Stimulated activated CD4-positive, alpha-beta T cell treated with anti-CD3 and anti-CD28 coated beads, TNF-alpha, amount 100 ng/mL, for 1 hour (primary cell): ENCODE measurements at places on chromosomes 11 and 22.

GRCh38 chr22:39946126-39946502 lies 14.1 kb upstream of the TMA7B start:
- DNase-seq: no peak

DNA sequence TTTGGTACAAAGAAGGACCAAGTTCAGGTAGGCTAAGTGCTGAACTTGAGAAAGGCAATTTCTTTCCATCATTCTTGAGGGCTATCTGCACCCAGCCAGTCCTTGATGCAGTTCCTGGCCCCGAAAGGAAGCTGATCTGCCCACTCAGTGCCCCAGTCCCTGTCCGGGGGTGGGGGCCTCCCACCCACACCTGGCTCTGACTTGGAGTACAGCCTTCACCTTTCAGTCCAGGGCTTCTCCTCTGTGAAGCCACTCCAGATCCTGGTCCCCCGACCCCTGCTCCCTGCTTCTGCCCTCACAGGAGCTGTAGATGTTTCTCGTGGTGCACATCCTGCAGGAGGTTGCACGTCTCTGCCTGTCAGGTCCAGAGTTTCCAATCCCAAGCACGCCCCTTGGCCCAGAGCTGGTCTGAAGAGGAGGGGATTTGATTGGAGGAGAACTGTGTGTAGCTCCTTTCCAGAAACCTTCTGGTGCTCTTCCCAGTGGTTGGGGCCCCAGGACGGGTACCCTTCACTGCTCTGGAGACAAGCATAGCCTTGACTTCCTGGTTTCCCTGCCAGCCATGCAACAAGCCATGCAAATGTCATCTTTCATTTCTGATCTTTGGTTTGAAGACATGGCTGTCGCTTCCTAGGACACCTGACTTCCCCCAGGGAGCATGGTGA lies 75.3 kb downstream of the BCR start:
- no peak for DNase-seq

- DNase-seq: no peak
Measured at GRCh38 chr11:96155627-96156378, 187.2 kb downstream of the MAML2 start.

DNA sequence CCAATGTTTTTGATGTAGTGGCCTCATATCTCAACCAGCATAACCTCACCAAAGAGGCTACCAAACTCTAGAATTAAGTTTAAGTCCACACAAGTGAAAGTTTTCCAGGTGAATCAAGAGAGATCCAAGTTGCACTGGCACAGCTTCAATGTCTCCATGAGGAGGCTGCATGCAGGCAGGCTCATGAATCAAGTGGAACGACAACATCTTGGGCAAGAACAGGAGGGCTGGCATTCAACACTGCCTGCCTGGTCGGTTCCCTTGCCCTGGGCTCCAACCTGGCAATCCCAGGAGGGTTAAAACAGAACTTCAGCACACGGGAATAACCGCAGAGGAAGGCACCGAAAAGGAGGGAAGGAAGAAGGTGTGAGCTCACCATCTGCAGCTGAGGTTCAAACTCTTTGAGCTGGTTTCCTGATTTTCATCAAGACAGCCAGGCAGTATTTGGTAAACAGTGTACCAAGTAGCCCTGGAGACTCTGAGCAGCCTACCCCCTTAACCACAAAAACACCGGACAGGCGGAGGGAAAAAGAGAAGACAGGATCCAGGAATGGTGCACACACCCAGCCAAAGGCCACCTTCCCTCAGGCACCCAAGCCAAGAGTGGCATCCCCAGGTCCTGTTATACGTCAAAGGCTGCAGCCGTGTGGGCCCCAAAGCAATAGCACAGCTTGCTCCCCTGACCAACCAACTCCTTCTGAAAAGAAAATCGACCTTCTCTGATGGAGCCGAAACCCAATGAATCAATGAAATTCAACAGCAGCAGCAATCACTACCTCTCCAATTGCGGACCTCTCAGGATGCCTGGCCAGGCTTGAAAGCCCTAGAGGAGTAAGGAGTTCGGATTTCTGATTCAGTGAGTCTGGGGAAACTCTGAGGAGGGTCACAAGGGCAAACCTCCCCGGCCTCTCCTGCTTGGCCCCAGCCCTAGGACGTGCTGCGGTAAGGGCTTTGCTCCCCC lies 1.3 kb downstream of the PACSIN2 start:
- no peak for DNase-seq

GRCh38 chr11:2289350-2289749 lies 12.4 kb downstream of the C11orf21 start:
- DNase-seq: no peak

DNA sequence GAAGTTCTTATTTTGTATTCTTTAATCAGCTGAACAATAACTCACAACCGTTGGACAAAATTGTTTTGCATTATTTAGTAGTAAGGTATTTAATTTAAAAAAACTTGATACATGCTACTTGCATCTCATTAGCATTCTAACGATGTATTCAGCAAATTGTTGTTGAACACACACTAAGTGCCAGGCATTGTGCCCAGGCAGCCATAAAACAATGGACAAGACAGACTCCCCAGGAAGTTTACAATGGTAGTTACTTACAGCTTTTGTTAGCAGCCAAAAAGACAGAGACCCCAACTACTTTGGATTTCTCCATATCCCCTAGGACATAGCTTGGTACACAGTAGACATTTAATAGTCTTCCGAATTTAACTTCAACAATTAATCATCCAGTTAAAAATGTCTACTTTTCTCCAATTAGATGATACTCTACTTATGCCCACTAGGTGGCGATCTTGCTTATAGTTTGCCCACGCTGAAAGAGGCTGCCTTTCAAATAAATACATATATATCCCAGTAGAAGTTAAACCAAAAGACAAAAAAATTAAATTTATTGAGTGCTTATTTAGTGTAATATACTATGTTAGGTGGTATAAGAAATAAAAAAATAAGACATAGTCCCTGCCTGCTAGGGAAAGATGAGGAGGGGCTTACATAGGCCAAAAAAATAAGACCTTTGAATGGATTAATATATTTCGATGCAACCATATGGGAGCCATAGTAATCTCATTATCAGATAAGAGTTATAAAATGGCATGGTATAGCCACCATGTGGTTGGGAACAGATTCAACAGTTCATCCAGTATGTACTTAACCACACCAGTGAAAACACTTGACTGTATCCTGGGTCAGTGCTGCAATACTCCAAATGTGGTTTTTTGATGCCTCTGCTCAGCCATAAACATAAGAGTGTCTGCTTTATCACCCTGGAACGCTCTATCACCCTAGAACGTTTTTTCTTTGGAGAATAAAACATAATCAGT lies 2.0 kb upstream of the FJX1 start:
- DNase-seq: no peak

GRCh38 chr11:73186294-73186850 lies 31.7 kb upstream of the P2RY2 start:
- no peak for DNase-seq

DNA sequence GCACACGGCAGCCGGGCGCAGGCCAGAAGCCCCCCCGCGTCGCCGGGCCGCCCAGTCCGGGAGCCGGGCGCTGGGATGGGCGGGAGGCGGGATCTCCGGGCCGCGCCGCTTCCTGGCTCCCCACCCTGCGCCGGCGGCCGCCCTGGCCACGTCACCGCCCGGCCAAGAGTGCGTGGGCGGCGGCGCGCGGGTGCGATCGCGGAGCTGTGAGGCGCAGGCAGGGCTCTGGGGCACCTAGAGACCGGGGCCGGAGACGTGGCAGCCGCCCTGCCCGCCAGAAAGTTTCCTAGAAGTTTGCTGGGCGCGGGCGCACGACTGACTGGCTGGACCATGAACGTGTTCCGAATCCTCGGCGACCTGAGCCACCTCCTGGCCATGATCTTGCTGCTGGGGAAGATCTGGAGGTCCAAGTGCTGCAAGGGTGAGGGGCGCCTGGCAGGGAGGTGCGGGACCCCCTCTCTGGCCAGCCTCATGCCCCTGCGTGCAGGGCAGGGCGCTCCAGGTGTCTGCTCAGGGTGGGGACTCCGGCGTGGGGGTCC lies at the start of gene KDELR3:
Gene KDELR3, plus strand, starts transcription at position 193 of the 539 bp plus-strand sequence. Its CDS starts 138 bp downstream, at position 331.
- no peak for DNase-seq

DNA sequence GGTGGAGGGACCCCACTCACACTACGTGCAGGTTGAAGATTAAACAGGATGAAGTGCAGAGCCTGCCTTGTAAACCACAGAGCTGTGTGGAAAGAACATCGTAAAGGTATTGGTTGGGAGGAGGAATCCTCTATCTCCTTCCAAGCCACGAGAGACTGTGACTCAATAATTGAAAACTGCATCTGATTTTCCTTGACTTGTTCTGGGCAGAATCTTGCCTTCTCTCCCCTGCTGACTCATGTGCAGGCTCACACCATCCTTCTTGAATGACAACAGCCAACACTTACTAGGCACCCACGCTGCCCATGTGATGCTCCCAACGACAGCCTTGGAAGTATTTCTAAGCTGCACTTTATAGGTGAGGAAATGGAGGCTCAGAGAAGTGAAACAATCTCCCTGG lies 563.0 kb downstream of the MIAT start:
- no peak for DNase-seq

- no peak for DNase-seq
Measured at GRCh38 chr11:17931595-17931994, 81.3 kb downstream of the SERGEF start.

DNA sequence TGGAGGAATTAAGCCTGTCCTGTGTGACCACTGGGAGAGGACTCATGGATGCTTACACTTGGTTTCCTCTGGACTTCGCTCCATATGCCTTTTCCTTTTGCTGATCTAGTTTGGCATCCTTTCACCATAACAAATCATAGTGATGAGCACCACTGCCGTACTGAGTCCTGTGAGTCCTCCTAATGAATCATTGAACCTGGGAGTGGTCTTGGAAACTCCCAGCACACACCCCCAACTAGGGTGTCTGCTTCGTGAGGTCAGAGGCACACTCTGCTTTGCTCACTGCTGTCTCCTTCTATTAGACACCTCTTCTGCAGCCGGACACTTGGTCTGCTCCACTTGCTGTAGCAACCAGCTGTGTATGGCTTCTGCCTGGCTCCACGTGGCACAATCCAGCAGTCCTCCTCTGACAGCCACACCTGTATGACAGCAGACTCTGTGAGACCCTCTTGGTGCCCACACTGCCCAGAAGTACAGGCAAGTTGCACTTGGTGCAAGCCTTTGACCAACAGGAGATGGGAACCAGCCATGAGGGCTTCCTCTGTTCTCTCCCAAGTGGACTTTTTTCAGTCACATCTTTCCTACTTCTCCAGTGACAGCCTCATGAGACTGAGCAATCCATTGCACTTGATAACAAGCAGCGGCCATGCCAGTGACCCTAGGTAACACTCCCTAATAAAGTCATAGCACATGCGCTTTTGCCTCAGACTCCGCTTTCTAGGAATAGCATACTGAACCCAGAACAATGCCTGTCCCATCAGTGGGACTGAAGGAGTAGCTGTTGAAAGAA lies 65.0 kb upstream of the HMGXB4 start:
- DNase-seq: no peak

- no peak for DNase-seq
Measured at GRCh38 chr11:16512899-16513241, 156.5 kb upstream of the SOX6 start.

DNA sequence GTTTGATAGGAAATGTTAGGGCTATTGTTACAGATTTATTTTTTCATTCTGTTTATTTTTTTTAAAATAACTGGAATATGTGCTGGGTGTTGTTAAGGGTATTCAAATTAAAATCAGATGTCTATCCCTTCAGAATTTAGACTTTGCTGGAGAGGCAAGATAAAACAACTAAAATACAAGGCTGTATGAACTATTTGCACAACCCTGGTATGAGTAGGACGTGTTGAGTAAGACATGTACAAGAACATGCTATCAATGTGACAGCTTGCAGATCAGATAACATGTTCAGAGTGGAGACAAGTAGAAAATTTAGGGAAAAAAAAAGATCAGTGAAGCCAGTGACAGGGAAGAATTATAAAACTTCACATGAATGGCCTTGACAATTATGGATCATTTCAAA lies 853.5 kb downstream of the METTL15 start:
- DNase-seq: no peak

DNA sequence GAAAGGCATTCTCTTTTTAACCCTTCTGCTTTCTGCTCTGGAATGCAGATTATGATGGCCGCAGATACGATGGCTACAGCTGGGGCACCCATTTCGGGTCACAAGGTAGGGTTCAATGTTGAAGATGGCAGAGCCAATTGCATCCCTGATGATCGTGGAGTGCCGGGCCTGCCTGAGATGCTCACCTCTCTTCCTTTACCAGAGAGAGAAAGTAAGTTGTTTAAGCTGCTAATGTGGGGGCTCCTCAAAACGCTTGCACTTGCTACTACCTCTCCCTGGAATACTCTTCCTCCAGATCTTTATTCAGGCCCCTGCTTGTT lies 50.8 kb upstream of the PRDM11 start:
- DNase-seq: no peak

- DNase-seq: no peak
Measured at GRCh38 chr22:35928285-35928798, 100.3 kb downstream of the RBFOX2 start.

DNA sequence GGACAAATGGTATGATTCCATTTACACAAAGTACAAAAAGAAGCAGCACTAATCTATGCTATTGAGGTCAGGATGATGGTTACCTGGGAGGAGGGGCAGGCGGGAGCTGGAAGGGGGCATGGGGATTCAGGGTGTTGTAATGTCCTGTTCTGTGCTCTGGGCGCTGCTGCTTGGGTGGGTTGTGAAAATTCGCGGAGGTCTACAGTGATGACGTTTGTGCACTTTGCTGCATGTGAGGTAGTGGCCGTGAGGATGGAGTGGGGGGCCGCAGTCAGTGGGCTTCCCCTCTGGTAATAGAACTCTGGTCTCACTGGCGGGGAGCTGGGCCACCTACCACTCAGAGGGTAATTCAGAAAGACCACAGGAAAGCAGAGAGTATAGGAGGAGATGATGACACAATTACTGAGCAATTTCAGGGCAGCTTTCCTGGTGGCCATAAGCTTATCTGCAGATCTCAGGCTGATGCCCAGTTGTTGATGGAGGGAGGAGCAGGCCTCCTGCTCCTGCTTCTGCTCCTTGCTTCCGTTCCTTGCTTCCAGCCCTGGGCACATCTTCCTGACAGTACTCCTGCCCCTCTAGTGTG lies 121.5 kb downstream of the CEP164 start:
- DNase-seq: no peak

GRCh38 chr11:132925825-132926469 lies 606.4 kb downstream of the OPCML start:
- no peak for DNase-seq

DNA sequence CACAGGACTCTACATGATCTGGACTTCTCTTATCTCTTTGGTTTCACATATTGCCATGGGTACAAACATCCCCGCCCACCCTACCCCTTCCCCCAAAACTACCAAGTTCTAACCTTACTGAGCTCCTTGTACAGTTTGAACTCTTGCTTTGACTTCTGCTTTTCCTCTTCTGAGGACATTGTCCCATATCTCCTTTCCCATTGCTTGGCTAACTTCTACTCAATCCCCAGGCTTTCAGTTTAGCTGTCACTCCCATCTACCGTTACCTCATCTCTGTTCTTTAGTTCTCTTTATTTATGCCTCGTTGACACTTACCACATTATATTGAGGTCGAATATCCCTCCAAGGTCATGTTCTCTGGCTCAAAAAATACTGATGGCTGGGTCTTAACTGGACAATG lies 393.5 kb upstream of the CADM1 start:
- no peak for DNase-seq

GRCh38 chr11:73374151-73374550 lies 2.0 kb upstream of the RELT start:
- DNase-seq: no peak
